ENCODE measurements at places on chromosomes 5 and 9.

GRCh38 chr9:128886211-128886891 is 4.4 kb downstream of the LRRC8A start:
- DNase-seq: no peak

DNA sequence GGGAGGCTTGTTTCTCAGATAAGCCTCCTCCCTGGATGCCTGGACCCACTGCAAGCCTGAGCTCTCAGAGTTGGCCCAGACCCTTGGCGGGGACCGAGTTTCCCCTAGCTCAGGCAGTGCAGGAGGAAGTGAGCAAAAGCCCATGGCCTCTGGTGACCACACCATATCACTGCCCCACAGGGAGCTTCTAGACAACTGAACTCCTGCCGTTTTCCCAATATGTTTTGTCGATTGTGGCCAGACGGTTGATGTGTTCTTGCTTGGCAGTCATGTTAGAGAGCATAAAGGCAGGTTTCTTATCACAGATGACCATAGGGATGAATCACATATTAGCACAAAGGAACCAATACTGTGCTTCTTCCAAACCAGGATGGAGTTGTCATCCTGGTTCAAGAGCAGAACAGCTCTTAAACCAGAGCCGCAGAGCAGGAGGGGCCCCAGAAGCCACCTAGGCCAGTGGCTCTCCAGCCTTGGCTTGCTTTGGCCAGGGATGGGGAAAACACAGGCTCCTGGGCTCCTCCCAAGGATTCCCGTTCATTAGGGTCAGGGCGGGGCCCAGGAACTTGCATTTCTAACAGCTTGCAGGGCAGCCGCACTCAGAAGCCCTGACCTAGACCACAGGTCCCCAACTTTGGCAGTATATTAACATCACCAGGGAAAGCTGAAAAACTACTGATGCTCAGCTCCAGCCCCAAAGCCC is 113.1 kb upstream of the TBC1D2 start:
- no peak for DNase-seq

DNA sequence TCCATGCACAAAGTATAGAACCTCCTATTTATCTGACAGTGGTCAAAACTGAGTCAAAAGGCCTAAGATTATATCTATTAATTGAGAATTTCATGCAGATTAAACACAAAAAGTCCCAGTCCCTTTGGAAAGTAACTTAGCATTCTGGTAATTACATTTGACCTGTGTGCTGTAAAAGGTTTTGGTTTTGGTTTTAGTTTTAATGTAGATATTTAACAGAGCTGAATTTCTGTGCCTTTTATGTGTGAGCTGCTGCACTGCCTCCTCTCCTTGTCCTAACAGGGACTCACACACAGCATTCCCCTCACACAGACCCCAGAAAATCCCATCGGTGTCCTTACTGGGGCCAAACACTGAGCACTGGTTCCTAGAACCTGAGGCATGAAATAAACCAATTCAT is 31.0 kb upstream of the FSD1L start:
- no peak for DNase-seq

GRCh38 chr9:33133186-33133585 is 34.0 kb downstream of the B4GALT1 start:
- no peak for DNase-seq

DNA sequence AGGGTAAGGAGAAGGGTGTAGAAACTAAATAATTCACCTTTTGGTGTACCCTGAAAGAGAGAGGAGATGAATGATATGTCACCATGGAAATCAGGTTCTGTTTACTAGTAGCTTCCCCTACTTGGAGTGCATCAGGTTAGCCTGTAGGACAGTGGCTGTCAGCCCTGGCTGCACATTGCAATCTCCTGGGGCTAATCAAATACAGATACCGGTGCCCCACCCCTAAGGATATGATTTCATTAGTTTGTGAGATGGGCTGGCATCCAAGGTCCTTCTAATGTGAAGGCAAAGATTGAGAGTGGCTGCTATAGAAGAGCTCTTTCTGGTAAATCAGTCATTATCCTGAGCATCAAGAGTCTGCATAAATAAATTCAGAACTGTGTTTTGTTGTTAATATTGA is 47.2 kb downstream of the INSYN2B start:
- DNase-seq: no peak

- DNase-seq: no peak
These were observed 43.4 kb downstream of the PPP1R2B start for GRCh38 chr5:156893517-156893916.

GRCh38 chr9:2597483-2597882 is 24.1 kb upstream of the VLDLR start:
- no peak for DNase-seq

Data from NCI-H1105 (cell line).